ENCODE measurements at places on chromosomes 7 and 10. TPM values are rescaled to one million over a fixed set of nuclear protein-coding genes. Genes with fewer than 3 reads are reported as not detected.

GRCh38 chr10:114611617-114612016 is 46.5 kb downstream of the ABLIM1 start:
- no peak for DNase-seq

GRCh38 chr7:134835463-134835823 is 56.0 kb downstream of the CALD1 start:
- DNase-seq = no peak

DNA sequence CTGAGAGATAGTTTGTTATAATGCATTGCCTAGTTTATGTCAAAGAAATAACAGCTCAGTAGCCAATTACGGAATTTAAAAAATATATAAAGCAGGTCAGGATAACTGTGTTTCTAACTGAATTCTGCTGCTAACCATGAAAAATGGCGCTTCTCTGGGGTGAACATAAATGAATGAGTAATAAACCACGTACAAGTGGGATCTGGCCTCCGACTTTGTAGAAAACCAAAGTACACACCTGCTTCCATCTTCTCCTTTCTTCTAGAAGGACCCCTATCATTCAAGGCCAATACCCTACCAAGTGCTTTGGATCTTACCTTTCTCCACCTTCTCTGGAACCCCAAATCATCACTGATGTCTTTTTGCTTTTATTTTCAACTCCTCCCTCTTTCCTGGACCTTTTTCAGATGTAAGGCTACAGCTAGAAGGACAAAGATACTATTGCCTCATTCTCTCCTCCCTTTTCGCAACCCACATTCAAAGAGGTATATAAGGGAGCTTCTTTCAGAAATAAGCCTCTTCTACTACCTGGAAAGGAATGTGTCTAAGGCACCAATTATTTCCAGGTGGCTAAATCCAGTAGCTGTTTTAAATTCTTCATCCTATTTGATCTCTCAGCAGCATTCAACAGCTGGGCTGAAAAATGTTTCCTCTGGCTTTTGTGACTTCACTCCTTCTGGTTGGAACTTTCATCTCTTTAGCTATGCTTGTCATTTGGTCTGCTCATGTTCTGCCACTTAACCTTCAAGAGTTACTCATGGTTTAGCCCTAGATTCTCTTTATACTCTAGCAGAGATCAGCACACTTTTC is 37.7 kb downstream of the NAMPT start:
- DNase-seq = no peak

DNA sequence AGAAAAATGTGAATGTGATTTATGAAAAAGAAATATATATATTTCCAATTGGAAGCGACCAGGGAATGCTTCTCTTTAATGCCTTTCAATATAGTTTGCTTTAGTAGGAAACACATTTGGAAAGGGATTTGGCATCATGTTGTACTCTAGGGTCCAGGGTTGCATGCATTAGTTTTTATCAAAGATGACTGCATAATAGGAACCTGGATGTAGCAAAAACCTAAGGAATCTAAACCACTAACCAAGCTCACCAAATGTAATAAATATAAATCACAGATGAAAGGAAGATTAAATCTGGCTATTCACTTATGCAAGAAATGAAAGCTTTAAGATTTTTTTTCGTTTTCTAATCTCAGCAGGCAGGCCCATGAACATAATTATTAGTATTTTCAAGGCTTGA is 120.0 kb downstream of the ATXN7L1 start:
- DNase-seq = no peak

FAM25C gene
- not detected for total RNA-seq

DNA sequence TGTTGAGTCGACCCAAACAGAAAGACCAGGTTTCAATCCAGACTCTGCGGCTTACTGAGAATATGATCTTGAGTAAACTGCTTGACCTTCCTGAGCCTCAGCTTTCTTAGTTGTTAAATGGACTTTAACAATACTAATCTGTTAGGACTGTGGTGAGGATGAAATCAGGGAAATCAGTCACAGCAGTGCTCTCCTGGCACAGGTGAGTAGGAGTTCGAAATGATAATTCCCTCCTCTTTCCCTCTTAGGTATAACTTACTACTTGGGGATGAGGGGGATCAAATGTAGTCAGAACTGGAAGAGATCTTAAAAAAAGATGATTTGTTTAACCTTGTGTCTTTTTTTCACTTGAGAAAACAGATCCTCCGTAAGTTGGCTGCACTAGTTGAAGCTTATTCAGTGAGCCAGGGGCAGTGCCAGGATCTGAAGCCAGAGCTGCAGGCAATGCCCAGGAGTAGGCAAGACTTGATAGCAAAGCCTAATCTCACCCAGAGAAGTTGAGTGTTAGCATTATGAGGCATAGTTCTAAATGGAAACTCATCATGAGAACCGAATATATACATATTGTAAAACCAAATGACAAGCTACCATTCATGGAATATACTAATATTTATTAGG is 1.8 kb upstream of the MAGI2 start:
- no peak for DNase-seq

DNA sequence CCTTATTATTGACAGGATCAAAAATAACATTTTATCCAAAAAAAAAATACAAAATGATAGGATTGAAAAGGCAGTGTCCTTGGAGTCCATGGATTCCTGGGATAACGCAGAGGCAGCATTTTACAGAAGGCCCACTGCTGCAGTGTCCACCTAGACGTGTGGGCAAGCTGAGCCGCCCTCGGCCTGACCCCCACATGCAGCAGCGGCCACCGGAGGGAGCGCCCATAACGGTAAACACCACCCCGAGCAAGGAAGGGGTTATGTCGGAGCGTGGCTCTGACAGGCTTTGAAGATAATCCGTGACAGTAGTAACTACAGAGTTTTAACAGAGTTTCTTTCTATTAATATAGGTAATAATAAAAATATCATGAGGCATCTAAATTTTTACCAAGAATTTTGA is 45.3 kb upstream of the PITRM1 start:
- DNase-seq = no peak

MINPP1 gene
- 39.8 TPM for total RNA-seq

DNA sequence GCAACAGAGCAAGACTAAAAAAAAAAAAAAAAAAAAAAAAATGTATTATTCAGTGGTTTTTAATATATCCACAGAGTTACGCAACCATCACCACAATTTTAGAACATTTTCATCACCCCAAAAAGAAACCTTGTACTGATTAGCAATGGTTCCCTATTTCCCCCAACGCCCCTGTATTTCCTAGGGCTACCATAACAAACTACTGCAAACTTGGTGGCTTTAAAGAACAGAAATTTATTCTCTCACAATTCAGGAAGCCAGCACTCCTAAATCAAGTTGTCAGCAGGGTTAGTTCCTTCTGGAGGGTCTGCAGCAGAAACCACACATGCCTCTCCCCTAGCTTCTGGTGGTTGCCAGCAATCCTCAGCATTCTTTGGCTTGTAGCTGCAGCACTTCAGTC is 5.9 kb upstream of the NUP42 start:
- DNase-seq = no peak

DNA sequence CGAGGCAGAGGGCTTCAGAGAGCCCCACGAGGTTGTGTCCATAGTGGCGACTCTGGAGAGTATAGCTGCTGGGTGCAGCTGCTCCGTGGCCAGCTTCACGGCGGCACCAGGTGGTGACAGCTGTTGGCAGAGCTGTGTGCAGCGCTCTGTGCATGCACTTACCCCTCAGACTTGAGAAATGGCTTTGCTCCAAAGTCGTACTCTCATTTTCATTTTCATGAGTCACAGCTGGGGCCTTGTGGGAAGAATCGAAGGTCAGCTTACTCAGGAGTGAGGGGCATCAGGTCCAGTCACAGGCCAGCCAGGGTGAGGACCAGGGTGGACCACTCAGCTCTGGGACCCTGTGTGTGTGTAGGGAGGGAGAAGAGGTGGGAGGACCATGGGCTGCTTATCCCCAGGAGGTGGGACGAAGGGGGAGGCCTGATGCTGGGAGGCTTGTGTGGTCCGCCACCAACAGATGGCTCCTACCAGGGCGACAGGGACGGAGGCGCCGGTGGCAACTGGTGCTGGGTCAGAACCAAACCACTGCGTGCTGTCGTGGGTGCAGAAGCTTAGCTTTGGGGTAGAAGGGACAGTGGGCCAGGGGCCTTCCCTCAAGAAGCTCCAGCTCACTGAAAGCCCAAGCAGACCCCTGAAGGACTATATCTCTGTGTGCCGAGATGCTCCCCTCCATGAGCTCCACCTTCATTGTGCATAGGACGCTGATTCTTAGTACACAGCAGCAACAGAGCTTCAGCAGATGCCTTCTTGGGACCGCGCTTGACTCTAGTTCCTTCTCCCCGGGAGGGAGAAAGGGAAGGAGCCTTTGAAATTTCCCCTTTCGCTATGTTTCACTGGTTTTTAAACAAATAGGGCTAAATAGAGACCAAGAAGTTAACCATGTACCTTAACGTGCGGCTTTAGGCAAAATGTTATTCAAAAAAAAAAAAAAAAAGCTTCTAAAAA is 225.0 kb downstream of the CELF2 start:
- DNase-seq = no peak

RBP3 gene
- total RNA-seq = not detected

DNA sequence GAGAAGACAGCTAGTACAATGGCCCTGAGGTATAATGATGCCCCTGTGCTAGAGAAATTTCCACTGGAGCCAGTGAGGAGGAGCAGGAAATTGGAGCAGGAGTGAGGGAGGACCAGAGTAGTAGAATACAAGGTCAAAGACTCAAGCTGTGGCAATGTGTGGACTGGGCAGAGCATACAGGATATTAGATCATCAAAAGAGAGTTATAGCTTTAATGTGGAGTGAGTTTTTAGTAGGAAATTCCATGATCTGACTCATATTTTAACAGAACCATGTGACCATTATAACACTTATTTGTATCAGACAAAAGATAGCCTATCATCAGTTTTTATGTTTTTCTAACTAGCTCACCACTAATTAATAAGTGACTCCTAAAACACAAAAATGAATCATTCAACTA is 154.1 kb downstream of the DGKB start:
- DNase-seq = no peak

- no peak for DNase-seq
Observed at GRCh38 chr7:121081327-121081936, 92.9 kb downstream of the CPED1 start.

DNA sequence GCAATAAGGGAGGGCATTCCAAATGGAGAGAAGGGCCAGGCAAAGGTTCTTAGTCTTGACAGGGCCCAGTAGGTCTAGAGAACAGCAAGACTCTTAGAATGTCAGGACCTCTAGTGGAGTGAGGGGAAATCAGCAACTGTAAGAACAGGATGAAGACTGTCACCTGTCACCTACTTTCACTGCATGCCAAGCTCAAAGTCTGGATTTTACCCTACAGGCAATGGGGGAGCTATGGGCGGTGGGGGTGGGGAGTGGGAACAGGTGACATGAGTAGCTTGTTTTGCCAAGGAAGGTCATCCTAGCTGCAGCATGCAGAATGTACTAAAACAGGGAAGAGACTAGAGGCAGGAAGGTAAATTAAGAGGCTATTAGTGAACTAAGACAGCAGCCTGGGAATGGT is 18.3 kb downstream of the GOT1 start:
- no peak for DNase-seq
